ENCODE measurements at places on chromosomes 12 and 14.
A peak's percentile ranks its signal among the peaks of the same experiment; 100 is the strongest.

GRCh38 chr14:80095623-80096022, 115.7 kb downstream of the DIO2 start:
- no peak for DNase-seq

GRCh38 chr12:6613776-6614512, 6.8 kb upstream of the CHD4 start:
- DNase-seq = peak; percentile 43

DNA sequence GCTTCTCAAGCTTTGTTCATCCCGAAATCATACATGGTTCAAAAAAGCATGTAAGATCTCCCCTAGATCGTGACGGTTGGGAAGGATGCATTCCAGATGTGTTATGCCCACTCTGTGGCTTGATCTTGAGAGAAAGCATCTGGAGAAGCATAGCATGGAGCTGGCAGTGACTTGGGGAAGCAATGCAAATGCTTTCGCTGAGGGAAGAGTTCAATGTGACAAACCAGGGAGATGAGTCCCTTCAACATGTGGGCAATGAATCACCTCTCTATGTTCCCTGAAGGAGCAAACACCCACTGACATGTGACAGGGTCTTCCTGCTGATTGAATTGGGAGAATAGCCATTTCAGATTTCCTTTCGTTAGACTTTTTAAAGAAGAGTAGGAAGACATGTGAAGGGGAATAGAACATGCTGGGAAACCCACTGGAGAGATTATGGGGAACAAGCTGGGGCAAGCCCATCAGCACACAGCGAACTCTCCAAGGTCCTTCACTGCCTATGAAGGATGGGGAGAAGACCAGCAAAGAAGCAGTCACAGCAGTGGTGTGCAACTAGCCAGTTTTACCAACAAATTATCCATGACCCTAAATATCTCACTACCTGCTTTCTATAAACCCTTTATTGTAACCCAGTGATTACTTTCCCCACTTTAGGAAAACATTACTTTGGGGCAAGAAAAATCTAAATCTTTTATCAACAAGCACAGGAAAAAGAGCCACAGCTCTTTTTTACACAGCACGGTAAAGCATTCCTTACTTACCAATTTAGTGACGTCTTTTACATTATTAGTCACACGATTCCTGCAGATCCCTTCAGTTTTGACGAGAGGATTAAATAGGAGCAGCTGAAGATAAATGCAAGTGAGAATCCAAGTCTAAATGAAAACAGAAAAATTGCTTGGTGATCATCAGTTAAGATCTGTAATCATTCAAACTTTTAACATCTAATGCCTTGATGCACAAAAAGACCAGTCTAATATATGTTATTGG, 35.0 kb downstream of the KITLG start:
- DNase-seq = no peak

- no peak for DNase-seq
Measured at GRCh38 chr14:80202888-80203562, 8.3 kb downstream of the DIO2 start.

DNA sequence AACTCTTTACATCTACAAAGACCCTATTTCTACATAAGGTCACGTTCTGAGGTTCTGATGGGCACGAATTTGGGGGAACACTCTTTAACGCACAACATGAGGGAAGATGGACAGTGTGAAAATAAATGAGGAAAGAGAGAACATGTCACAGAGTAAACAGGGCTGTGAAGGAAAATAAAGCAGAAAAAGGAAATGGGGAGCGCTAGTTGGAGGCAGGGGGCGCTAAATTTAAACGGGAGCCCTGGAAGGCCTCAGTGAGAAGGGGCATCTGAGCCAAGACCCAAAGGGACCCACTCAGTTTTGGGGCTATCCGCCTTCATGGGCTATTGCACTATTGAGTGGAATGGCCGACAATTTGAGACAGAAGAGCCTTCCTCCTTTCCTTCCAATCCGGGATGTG, 50.5 kb downstream of the PLXNC1 start:
- DNase-seq = no peak

- no peak for DNase-seq
Measured at GRCh38 chr14:61961369-61961768, 199.1 kb downstream of the SNAPC1 start.

- no peak for DNase-seq
Measured at GRCh38 chr14:50666772-50667683, 1.1 kb downstream of the SAV1 start.

DNA sequence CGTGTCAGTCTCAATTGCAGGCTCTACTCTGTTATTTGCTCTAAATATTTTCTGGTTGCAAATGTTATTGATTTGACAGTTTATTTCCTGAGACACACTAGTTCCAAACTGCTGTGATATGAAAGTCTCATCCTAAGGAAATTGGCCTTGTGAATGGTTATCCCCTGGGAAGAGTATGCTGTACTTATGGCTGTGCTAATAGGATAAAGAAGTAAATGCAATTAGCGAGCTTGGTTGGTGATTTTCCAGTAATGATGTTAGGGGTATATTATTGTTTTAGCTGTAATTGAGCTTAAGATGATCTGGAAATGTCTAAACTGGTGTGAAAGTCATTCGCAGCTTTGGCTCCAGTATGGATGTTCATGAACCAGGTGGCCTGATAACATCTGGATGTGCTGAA, 197.9 kb downstream of the SUDS3 start:
- no peak for DNase-seq

- DNase-seq = no peak
Measured at GRCh38 chr12:115752913-115753726, 524.4 kb downstream of the MED13L start.

- DNase-seq = no peak
Measured at GRCh38 chr12:132285991-132286681, 43.3 kb downstream of the GALNT9 start.

DNA sequence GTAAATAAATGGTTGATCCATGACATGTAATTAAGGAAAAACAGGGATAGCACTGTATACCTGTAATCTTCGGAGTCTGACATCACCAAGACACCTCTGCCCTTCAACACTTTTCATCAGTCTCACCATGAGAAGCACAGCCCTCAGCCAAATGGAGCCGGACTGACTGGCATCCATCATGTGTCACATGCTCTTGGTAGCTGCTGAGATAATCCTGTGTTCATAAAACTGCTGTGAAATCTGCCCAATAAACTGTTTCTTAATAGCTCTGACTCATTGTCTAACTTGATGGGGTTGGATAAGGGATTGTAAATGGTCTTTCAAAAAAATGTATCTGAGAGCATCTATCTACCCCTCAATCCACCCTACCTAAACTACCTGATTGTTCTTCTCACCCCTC, 33.6 kb downstream of the KCNH5 start:
- DNase-seq = no peak

DNA sequence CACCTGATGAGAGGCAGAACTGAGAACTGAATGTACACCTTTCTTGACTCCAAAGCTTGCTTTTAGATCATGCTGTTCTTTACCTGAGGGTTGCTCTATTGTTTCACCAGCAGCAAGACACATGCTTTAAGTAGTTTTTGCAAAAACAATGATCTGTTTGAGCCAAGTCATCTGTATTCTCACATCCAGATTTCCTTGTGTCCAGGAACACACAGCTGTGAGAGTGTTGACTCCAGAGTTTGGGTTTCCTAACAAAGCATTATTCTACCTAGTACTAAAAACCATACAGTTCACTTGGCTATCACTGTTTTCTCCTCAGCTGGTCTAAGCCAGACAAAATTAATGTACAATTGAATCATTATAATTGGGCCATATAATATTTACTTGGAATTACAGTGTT, 120.4 kb downstream of the STAB2 start:
- DNase-seq = no peak

DNA sequence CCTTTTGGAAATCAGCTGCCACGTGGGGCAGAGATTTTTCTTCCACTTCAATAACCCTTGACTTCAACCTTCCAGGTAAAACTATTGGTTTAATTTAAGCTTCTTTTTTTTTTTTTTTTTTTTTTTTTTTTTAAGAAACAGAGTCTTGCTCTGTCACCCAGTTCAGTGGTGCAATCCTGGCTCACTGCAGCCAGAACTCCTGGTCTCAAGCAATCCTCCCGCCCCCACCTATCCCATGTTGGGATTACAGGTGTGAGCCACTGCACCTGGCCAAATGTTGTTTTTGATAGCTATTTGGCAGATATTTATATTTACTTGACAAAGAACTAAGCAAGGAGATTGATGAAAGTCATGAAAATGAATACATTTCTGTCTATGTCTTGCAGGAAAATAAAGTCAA, 65.1 kb downstream of the SINHCAF start:
- no peak for DNase-seq
